ENCODE measurements at places on chromosomes 1 and 21. TPM values are rescaled to one million over a fixed set of nuclear protein-coding genes. Genes with fewer than 3 reads are reported as not detected.

Gene PLA2G4A
- polyA plus RNA-seq = not detected

Gene KMO
- polyA plus RNA-seq = 0.37 TPM

Gene MTARC1
- polyA plus RNA-seq = not detected

Gene RGS8
- polyA plus RNA-seq = not detected

DNA sequence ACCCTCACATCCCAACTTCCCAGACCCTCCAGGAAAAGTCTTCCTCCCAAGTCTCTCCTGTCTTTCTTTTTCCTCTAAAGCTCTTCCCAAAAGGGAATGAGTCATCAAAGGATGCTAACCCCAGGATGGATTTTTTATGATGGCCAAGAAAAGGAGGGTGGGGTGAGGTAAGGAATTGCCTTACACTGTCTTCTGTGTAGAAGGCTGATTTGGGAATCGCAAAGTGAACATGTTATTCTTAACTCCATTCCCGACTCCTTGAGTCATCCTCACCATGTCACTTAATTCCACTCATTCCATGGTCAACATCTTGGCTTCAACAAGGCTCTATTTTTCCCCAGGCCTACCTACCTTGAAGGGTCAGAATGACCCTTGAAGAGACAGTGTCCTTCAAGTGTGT is 44.0 kb downstream of the TBX15 start:
- no peaks in the 10 kb centered on the region for H3K27me3 ChIP-seq
- H3K36me3 ChIP-seq = no peaks in the 10 kb centered on the region
- H3K4me1 ChIP-seq = no peaks in the 10 kb centered on the region
- H3K27ac ChIP-seq = no peak overlapping the region

GRCh38 chr1:17979815-17980214 is 127.8 kb upstream of the IGSF21 start:
- H3K27me3 ChIP-seq = no peaks in the 10 kb centered on the region
- no peak overlapping the region for H3K27ac ChIP-seq

GRCh38 chr1:94125551-94126514 is 4.9 kb upstream of the ABCA4 start:
- no peaks in the 10 kb centered on the region for H3K27me3 ChIP-seq
- no peaks in the 10 kb centered on the region for H3K36me3 ChIP-seq
- no peak overlapping the region for H3K4me3 ChIP-seq
- no peak overlapping the region for H3K27ac ChIP-seq

DNA sequence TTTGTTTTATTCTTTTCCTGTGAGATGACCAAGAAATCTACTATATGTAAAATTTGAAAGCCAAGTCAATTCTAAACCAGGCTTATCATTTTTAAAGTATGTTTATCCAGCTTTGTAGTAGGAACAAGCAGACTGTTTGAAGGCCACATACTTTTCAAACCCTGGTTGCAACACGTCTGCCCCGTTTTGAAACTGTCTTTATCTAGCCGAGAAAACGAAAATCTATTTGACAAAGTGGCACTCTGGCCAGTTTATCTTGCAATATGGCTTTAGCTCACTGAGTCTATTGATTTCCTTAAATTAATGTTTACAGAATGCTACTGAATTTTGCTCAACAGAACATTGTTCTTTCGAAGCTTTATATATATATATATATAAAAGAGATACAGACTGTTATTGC is 39.7 kb downstream of the PROX1 start:
- no peak overlapping the region for H3K27ac ChIP-seq
- H3K27me3 ChIP-seq = no peaks in the 10 kb centered on the region
- H3K4me3 ChIP-seq = no peak overlapping the region
- no peak for DNase-seq
- no peaks in the 10 kb centered on the region for H3K4me1 ChIP-seq
- H3K36me3 ChIP-seq = no peaks in the 10 kb centered on the region

DNA sequence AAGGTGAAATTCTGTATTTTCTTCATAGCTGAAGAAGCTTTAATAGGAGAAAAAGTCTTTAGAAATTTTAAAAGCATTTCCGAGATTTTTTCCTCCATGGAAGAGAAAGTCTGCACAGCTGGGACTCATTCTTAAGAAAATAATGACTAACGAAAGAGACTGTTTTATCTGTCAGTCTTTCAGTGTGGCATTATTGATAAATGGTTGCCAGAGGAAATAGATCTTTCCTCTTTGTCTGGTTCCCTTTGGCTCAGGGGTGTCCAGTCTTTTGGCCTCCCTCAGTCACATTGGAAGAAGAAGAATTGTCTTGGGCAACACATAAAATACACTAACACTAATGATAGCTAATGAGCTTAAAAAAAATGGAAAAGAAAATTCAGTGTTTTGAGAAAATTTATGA is 49.9 kb downstream of the KDM1A start:
- peaks cover 50% of the 10 kb centered on the region for H3K36me3 ChIP-seq
- no peak overlapping the region for H3K27ac ChIP-seq
- no peaks in the 10 kb centered on the region for H3K4me1 ChIP-seq
- no peak for DNase-seq

DNA sequence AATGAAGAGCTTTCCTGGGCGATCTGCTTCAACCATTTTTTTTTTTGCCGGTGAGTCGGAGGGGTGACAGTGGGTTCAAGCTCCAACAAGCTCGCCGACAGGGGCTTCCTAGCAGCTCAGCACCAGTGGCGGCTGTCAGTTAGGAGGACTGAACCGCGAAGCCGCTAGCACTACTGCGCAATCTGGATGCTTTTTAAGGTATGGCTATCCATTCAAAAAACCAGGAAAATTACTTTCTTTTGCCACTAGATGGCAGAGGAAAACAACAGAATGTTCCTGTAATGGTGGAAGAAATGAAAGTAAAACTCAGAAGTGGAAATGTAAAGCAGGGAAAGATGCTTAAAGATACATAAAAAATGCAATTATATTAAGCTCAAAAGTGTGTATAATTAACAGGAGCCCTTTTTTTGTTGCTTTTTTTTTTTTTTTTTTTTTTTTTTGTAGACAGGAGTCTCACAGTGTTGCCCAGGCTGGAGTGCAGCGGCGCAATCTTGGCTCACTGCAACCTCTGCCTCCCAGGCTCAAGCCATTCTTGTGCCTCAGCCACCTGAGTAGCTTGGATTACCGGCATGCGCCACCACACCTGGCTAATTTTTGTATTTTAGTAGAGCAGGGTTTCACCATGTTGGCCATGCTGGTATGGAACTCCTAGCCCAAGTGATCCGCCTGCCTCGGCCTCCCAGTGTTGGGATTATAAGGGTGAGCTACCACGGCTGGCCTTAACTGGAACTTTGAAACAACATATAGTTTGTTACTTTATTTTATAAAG is 8.5 kb downstream of the KYAT3 start:
- peak; percentile 68 for DNase-seq
- H3K27me3 ChIP-seq = no peaks in the 10 kb centered on the region
- peaks cover 5% of the 10 kb centered on the region for H3K36me3 ChIP-seq
- H3K4me1 ChIP-seq = peaks cover 54% of the 10 kb centered on the region

GRCh38 chr1:25572708-25573590 is 29.5 kb downstream of the LDLRAP1 start:
- no peak overlapping the region for H3K27ac ChIP-seq
- DNase-seq = peak; percentile 37
- H3K4me3 ChIP-seq = no peak overlapping the region

- peaks cover 4% of the 10 kb centered on the region for H3K36me3 ChIP-seq
- H3K27ac ChIP-seq = peak overlapping the region; percentile 68
- peak overlapping the region; percentile 45 for H3K4me3 ChIP-seq
- H3K4me1 ChIP-seq = peaks cover 16% of the 10 kb centered on the region
- no peaks in the 10 kb centered on the region for H3K27me3 ChIP-seq
Measured at GRCh38 chr1:20634594-20635084, 1.4 kb downstream of the PINK1 start.

GRCh38 chr1:185735701-185736064 is 1.5 kb downstream of the HMCN1 start:
- peaks cover 12% of the 10 kb centered on the region for H3K4me1 ChIP-seq
- DNase-seq = no peak
- H3K27me3 ChIP-seq = peaks cover 7% of the 10 kb centered on the region
- no peaks in the 10 kb centered on the region for H3K36me3 ChIP-seq
- no peak overlapping the region for H3K27ac ChIP-seq

- no peaks in the 10 kb centered on the region for H3K36me3 ChIP-seq
- no peak overlapping the region for H3K4me3 ChIP-seq
- no peaks in the 10 kb centered on the region for H3K4me1 ChIP-seq
- H3K27me3 ChIP-seq = no peaks in the 10 kb centered on the region
- H3K27ac ChIP-seq = no peak overlapping the region
Measured at GRCh38 chr1:15775706-15776105, 17.1 kb downstream of the FBLIM1 start.

DNA sequence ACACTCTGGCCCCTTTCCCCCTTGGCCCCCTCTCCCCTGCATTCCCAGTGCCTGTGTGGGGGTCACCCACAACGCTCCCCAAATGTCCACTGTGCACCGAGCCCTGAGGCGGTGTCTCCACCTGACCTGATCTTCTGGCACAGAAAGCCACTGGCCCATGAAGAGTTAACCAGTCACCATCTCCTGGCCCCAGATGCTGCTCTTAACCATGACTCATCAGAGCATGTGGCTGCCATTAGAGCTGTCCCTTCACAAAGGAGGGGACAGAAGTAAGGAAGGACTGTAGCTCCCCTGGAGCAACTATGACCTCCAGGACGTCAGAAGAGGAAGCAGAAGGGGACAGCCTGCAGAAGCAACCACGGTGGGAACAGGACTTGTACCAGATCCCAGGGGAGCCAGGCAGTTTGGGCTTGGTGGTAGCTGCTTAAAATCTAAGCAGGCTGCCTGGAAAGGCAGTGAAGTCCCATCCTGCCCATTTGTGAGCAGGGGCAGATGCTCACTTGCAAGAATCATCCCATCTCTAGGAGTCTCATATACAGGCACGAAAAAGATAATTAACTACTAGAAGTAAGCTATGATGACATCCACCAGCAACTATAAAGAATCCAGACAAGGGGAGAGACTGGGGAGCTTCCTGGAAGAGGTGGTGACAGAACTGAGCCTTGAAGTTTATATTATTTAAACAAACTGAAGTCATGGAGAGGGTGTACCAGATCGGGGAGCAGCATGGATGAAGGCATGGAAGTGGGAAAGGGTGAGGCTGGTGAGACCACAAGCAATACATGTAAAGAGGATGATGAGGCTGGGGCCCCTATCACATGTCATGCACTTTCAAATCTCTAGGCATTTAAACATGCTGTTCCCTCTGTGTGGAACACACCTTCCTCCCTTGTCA is 1.1 kb upstream of the TTC39A start:
- DNase-seq = no peak
- H3K36me3 ChIP-seq = no peaks in the 10 kb centered on the region
- H3K27ac ChIP-seq = no peak overlapping the region
- no peak overlapping the region for H3K4me3 ChIP-seq

DNA sequence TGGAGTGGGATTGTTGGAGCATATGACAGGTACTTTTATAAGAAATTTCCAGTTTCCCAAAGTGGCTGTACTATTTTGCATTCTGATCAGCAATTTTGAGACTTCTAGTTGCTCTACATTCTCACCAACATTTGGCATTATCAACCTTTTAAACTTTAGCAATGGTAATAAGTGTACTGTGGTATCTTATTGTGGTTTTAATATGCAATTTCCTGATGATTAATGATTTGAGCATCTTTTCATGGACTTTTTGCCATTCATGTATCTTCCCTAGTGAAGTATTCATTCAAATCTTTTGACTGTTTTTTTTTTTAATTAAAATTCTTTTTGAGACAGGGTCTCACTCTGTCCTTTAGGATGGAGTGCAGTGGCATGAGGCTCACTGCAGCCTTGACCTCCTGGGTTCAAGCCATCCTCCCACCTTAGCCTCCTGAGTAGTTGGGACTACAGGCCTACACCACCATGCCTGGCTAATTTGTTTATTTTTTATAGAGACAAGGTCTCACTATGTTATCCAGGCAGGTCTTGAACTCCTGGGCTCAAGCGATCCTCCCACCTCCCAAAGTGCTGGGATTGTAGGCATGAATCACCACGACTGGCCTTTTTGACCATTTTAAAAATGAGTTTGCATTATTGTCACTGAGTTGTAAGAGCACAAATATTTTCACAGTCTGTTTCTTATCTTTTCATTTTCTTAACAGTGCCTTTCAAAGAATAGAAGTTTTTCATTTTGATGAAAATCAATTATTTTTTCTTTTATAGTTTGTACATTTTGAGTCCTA is 7.8 kb upstream of the SLC6A9 start:
- no peaks in the 10 kb centered on the region for H3K36me3 ChIP-seq
- no peaks in the 10 kb centered on the region for H3K27me3 ChIP-seq
- DNase-seq = no peak
- no peak overlapping the region for H3K4me3 ChIP-seq
- no peak overlapping the region for H3K27ac ChIP-seq

All from CD4-positive, alpha-beta memory T cell (primary cell).